SJSA1 (cell line): ENCODE measurements at places on chromosomes 1 and 21.

- H3K36me3 ChIP-seq = no peaks in the 10 kb centered on the region
- no peaks in the 10 kb centered on the region for H3K4me1 ChIP-seq
- H3K4me3 ChIP-seq = no peak overlapping the region
Observed at GRCh38 chr1:30422251-30422650, 301.1 kb downstream of the MATN1 start.

- DNase-seq = no peak
- peaks cover 10% of the 10 kb centered on the region for H3K4me1 ChIP-seq
- H3K27ac ChIP-seq = no peak overlapping the region
- H3K36me3 ChIP-seq = no peaks in the 10 kb centered on the region
- no peak overlapping the region for H3K4me3 ChIP-seq
- no peaks in the 10 kb centered on the region for H3K27me3 ChIP-seq
Observed at GRCh38 chr1:90412563-90412962, 304.5 kb downstream of the BARHL2 start.

- H3K36me3 ChIP-seq = no peaks in the 10 kb centered on the region
- no peak overlapping the region for H3K4me3 ChIP-seq
- H3K27me3 ChIP-seq = no peaks in the 10 kb centered on the region
- no peak for DNase-seq
- peaks cover 28% of the 10 kb centered on the region for H3K4me1 ChIP-seq
- peak overlapping the region; percentile 26 for H3K27ac ChIP-seq
Observed at GRCh38 chr1:202029727-202030126, 19.3 kb downstream of the ELF3 start.

- no peak overlapping the region for H3K27ac ChIP-seq
- DNase-seq = no peak
- H3K4me3 ChIP-seq = no peak overlapping the region
- peaks cover 5% of the 10 kb centered on the region for H3K27me3 ChIP-seq
Observed at GRCh38 chr1:34642679-34643078, 112.2 kb upstream of the GJB5 start.

- H3K27me3 ChIP-seq = no peaks in the 10 kb centered on the region
- no peak overlapping the region for H3K4me3 ChIP-seq
- no peak for DNase-seq
- H3K4me1 ChIP-seq = no peaks in the 10 kb centered on the region
Observed at GRCh38 chr1:42177541-42177981, 13.0 kb upstream of the GUCA2A start.

- H3K36me3 ChIP-seq = peaks cover 21% of the 10 kb centered on the region
- no peaks in the 10 kb centered on the region for H3K27me3 ChIP-seq
- no peak overlapping the region for H3K27ac ChIP-seq
- DNase-seq = no peak
- no peak overlapping the region for H3K4me3 ChIP-seq
Observed at GRCh38 chr1:9151328-9151860, 22.5 kb upstream of the GPR157 start.

DNA sequence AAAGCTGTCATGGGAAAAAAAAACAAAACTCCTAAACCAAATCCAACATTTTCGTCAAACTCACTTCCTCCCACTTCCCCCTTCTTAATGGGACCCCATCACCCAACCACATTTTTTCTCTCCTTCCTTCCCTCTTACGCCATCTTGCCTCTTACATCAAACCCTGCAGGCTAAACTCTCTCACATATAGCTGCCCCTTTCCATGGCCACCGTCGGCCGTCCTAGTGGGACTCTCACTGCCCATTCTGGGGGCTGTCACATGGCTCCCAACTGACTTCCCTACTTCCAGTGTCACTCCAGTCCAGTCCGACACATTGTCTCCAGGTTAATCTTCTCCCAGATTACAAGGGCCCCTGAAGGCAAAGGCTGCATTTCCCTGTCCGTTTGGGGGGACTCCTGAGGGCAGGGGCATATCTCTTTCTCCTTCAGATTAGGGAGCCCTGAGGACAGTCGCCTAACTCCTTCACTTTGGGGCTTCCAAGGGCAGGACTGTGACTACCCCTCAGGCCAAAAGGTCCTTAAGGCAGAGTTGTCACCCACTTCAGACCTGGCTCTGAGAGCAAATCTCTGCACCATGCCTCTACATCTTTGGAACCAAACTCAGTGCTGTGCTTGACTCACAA, 658 bp downstream of the UBXN11 start:
- no peaks in the 10 kb centered on the region for H3K27me3 ChIP-seq
- H3K4me3 ChIP-seq = peak overlapping the region; percentile 58
- H3K4me1 ChIP-seq = peaks cover 16% of the 10 kb centered on the region
- H3K27ac ChIP-seq = peak overlapping the region; percentile 47

GRCh38 chr1:68206848-68207689, 25.3 kb downstream of the WLS start:
- H3K27me3 ChIP-seq = no peaks in the 10 kb centered on the region
- no peak for DNase-seq
- H3K4me1 ChIP-seq = peaks cover 27% of the 10 kb centered on the region

DNA sequence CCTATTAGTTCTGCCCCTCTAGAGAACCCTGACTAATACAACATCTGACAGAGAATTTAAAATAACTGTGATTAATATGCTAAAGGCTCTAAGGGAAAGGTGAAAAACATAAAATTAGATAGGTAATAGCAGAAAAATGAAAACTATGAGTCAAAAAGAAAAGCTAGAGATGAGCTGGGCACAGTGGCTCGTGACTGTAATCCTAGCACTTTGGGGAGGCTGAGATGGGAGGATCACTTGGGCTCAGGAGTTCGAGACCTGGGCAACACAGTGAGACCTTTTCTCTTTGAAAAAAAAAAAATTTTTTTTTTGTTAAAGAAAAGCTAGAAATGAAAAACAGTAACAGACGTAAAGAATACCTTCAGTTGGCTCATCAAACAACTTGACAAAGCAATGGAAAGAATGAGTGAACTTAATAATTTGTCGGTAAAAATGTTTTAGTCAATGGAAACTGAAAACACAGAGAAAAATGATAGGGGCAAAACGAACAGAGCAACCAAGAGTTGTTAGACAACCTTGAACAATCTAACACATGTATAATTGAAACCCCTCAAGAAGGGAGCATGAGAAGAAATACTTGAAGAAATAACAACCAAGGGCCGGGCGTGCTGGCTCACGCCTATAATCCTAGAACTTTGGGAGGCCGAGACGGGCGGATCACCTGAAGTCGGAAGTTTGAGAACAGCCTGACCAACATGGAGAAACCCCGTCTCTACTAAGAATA, 132.9 kb upstream of the GFI1 start:
- no peaks in the 10 kb centered on the region for H3K4me1 ChIP-seq
- no peak overlapping the region for H3K27ac ChIP-seq
- no peak overlapping the region for H3K4me3 ChIP-seq
- H3K36me3 ChIP-seq = peaks cover 10% of the 10 kb centered on the region; the same call in 1 of the 2 replicates

GRCh38 chr1:86472767-86473166, 4.0 kb downstream of the CLCA1 start:
- H3K4me1 ChIP-seq = no peaks in the 10 kb centered on the region
- no peaks in the 10 kb centered on the region for H3K27me3 ChIP-seq
- no peak for DNase-seq

- no peaks in the 10 kb centered on the region for H3K27me3 ChIP-seq
- H3K4me1 ChIP-seq = 0 out of 2 replicates have a peak, but pooled peaks cover 6% of the 10 kb centered on the region
- DNase-seq = no peak
- no peak overlapping the region for H3K4me3 ChIP-seq
- H3K27ac ChIP-seq = no peak overlapping the region
- H3K36me3 ChIP-seq = no peaks in the 10 kb centered on the region
Observed at GRCh38 chr1:151935154-151935553, 25.8 kb upstream of the THEM4 start.

DNA sequence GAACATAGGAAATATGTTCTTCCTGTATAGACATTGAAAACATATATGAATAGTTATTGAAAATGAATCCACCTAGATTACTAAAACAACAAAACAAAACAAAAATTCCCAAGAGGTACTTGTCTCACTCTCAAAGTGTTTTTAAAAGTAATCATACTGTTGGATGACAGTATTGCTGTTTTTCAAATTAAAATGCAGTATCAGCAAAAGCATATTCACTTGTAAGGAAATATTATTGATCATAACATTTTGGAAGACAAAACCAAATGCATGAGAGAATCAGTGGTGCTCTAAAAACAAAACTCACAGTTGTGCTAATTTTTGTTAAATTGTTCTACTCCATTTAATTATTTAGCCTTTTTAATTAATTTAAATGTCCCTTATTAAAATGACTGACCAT, 131.0 kb downstream of the COL11A1 start:
- H3K4me3 ChIP-seq = no peak overlapping the region
- no peaks in the 10 kb centered on the region for H3K4me1 ChIP-seq
- H3K27ac ChIP-seq = no peak overlapping the region
- no peak for DNase-seq
- peaks cover 74% of the 10 kb centered on the region for H3K36me3 ChIP-seq
- H3K27me3 ChIP-seq = no peaks in the 10 kb centered on the region

DNA sequence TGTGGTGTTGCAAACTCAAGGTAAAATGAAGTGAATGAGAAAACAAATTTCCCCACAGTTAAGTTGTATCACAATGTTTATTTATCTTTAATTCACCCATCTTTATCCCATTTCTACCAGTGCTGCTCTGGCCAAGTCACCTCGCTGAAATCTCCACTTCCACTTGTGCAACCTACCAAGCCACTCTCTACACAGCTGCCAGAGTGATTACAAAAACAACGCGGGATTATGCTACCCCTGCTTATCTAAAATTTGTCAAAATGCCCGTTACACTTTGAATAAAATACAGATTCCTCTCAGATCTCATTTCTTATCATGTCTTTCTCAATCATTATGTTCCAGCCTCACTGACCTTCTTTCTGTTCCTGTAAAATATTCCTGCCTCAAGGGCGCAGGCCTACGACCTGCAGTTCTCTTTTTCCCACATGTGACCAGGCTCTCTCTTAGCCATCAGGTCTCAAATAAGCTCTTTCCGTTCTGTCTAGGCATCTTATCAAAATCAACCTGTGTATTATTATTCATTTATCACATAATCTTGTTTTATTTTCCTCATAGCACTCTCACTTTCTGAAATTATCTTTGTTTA, 95.6 kb downstream of the NTMT2 start:
- no peak overlapping the region for H3K27ac ChIP-seq
- H3K4me1 ChIP-seq = no peaks in the 10 kb centered on the region
- no peak for DNase-seq
- H3K27me3 ChIP-seq = no peaks in the 10 kb centered on the region
- H3K36me3 ChIP-seq = no peaks in the 10 kb centered on the region

- H3K4me3 ChIP-seq = no peak within 1 kb of the TSS
- H3K36me3 ChIP-seq = no peaks in the 10 kb centered on the region
- no peaks in the 10 kb centered on the region for H3K27me3 ChIP-seq
- peaks cover 9% of the 10 kb centered on the region for H3K4me1 ChIP-seq
- no peak within 1 kb of the TSS for H3K27ac ChIP-seq
Observed at GRCh38 chr1:54017979-54018378, at the start of gene LDLRAD1. Gene LDLRAD1 (minus strand): TSS chr1:54018186. CDS start chr1:54018112, 74 bp downstream.

- H3K4me1 ChIP-seq = peaks cover 54% of the 10 kb centered on the region
- peak within 1 kb of the TSS; percentile 99 for H3K27ac ChIP-seq
- H3K36me3 ChIP-seq = 0 out of 2 replicates have a peak, but pooled peaks cover 4% of the 10 kb centered on the region
- peak; percentile 91 for DNase-seq
- H3K4me3 ChIP-seq = no peak within 1 kb of the TSS
- no peaks in the 10 kb centered on the region for H3K27me3 ChIP-seq
Observed at GRCh38 chr1:153565529-153566374, at the start of gene S100A2. Gene S100A2 (minus strand): TSS chr1:153565844. CDS start chr1:153563877, 1,967 bp downstream.

- H3K27ac ChIP-seq = no peak overlapping the region
- H3K27me3 ChIP-seq = peaks cover 5% of the 10 kb centered on the region; the same call in 1 of the 2 replicates
- DNase-seq = no peak
- H3K4me3 ChIP-seq = no peak overlapping the region
- H3K4me1 ChIP-seq = no peaks in the 10 kb centered on the region
Observed at GRCh38 chr1:157585984-157586383, 11.9 kb downstream of the FCRL4 start.

GRCh38 chr21:25536752-25537151, 70.5 kb downstream of the MRPL39 start:
- no peaks in the 10 kb centered on the region for H3K4me1 ChIP-seq
- H3K36me3 ChIP-seq = no peaks in the 10 kb centered on the region
- no peak overlapping the region for H3K27ac ChIP-seq
- H3K4me3 ChIP-seq = no peak overlapping the region
- no peak for DNase-seq

DNA sequence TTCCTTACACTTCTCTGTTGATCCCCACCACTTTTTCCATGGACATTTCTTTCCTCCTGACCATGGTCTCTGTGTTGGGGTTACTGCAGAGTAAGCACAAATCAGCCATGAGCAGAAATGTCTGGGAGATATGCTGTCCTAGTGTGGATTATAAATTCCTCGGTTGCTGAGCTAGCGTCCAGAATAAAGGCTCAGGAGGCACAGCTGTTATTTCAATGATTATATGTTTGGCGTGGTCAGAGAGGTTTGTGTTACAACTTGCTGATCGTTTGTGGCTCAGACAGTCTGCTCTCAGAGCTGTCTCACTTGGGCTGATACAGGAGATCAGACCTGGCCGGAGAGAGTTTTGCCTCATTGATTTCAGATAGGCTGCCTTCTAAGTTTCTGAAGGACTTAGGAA, 37.5 kb upstream of the LAMC2 start:
- H3K36me3 ChIP-seq = peaks cover 12% of the 10 kb centered on the region
- DNase-seq = no peak
- no peak overlapping the region for H3K4me3 ChIP-seq
- no peaks in the 10 kb centered on the region for H3K27me3 ChIP-seq
- peaks cover 9% of the 10 kb centered on the region for H3K4me1 ChIP-seq

DNA sequence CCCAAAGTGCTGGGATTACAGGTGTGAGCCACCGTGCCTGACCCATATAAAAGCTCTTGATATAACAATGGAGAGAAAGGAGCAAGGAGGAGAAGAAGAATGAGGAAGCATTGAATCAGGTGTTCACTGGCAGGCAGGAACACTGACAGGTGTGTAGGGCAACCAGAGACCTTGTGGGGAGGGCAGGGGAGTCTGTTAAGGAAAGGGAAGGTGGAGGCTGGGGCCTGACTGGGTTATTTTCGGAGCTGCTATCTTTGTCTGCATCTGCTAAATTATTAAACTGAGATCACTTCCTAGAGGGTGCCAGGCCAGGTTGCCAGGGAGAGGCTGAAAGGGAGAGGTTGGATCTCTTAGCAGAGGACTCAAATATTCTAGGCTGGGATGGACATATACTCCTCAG, 6.8 kb upstream of the TRNP1 start:
- H3K4me3 ChIP-seq = no peak overlapping the region
- H3K36me3 ChIP-seq = no peaks in the 10 kb centered on the region
- no peak overlapping the region for H3K27ac ChIP-seq

- H3K36me3 ChIP-seq = no peaks in the 10 kb centered on the region
- H3K4me1 ChIP-seq = no peaks in the 10 kb centered on the region
- no peak for DNase-seq
- H3K27me3 ChIP-seq = 0 out of 2 replicates have a peak, but pooled peaks cover 4% of the 10 kb centered on the region
- no peak within 1 kb of the TSS for H3K4me3 ChIP-seq
- no peak within 1 kb of the TSS for H3K27ac ChIP-seq
Observed at GRCh38 chr1:48222501-48223242, at the start of gene SLC5A9. Gene SLC5A9 (plus strand): TSS chr1:48222716. CDS start chr1:48222737, 21 bp downstream.

GRCh38 chr1:150976879-150977694, 2.5 kb upstream of the CERS2 start:
- H3K27ac ChIP-seq = peak overlapping the region; percentile 50
- peaks cover 51% of the 10 kb centered on the region for H3K4me1 ChIP-seq
- peak; percentile 90 for DNase-seq
- peaks cover 21% of the 10 kb centered on the region for H3K36me3 ChIP-seq
- no peak overlapping the region for H3K4me3 ChIP-seq

GRCh38 chr1:157512036-157512969, 40.0 kb downstream of the FCRL5 start:
- H3K4me3 ChIP-seq = no peak overlapping the region
- DNase-seq = no peak
- H3K36me3 ChIP-seq = no peaks in the 10 kb centered on the region
- H3K4me1 ChIP-seq = no peaks in the 10 kb centered on the region
- H3K27me3 ChIP-seq = no peaks in the 10 kb centered on the region
- H3K27ac ChIP-seq = no peak overlapping the region

GRCh38 chr1:30536530-30536929, 186.9 kb downstream of the MATN1 start:
- H3K36me3 ChIP-seq = no peaks in the 10 kb centered on the region
- no peak overlapping the region for H3K27ac ChIP-seq
- no peak for DNase-seq
- no peaks in the 10 kb centered on the region for H3K27me3 ChIP-seq
- H3K4me1 ChIP-seq = no peaks in the 10 kb centered on the region
